ENCODE measurements at places on chromosomes 13 and 19.
A peak's percentile ranks its signal among the peaks of the same experiment; 100 is the strongest.

DNA sequence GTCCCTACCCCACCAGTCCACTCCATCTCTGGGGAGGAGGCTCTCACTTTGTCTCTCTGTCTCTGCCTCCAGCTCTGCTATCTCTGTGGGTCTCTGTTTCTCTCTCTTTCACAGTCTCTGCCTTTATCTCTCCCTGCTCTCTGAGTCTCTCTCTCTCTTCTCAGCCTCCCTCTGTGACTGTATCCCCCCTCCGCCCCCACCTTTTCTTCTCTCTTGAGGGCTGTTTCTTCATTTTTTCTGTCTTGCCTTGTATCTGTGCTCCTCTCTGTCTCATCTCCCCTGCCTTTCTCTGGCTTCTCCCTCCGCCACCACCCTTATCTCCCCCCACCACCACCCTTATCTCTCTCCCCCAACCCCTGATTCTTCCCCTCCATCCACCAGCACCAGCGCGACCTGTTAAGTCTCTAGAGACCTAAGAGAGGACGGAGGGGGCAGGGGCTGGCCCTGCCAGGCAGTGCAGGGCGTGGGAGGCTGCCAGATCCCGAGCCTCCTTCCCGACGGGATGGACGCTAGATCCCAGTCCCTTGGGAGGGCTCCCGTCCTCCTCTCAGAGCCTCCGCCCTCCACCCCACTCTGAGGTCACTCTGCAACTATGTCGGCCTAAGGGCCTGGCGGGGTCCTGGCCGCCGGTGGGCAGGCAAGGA, 1.0 kb downstream of the AXL start:
- DNase-seq = peak; percentile 32

GRCh38 chr19:3970313-3970807, 539 bp downstream of the DAPK3 start:
- peak; percentile 22 for DNase-seq

- DNase-seq = peak; percentile 81
Measured at GRCh38 chr19:5891938-5892771, 11.4 kb downstream of the NDUFA11 start.

GRCh38 chr19:15136234-15136954, 29.2 kb downstream of the SYDE1 start:
- no peak for DNase-seq

- no peak for DNase-seq
Measured at GRCh38 chr13:94181461-94182107, 297.9 kb downstream of the DCT start.

- peak; percentile 61 for DNase-seq
Measured at GRCh38 chr19:47713046-47714021, at the start of gene EHD2. EHD2 (plus strand) TSS chr19:47713422; CDS start chr19:47716613, 3,191 bp downstream.

- no peak for DNase-seq
Measured at GRCh38 chr13:108572782-108573211, 56.6 kb upstream of the MYO16 start.

- no peak for DNase-seq
Measured at GRCh38 chr13:63167699-63168337, 1752.2 kb upstream of the PCDH20 start.

DNA sequence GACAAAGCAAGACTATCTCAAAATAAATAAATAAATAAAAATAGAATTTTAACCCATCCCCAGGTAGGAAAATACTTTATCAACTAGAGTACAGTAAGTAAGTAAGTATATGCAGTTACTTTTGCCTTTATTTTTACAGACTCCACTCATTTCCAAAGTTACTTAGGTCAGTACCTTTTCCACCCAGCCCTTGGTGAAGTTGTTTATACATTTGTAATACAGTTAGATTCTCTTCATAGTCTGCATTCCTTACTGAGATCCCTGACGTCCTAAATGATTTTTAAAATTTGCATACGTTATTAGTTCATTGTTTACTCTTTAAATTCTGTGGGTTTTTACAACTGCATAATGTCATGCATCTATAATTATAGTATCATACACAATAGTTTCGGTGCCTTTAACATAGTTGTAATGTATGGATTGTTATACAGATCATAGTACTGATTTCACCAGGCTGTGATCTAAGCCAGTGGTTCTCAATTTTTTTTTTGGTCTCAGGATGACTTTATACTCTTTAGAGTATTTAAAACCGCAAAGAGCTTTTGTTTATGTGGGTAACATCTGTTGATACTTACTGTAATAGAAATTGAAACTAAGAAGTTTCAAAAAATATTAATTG, 10.4 kb downstream of the SETDB2 start:
- no peak for DNase-seq

- no peak for DNase-seq
Measured at GRCh38 chr19:17035842-17036424, 9.3 kb upstream of the CPAMD8 start.

DNA sequence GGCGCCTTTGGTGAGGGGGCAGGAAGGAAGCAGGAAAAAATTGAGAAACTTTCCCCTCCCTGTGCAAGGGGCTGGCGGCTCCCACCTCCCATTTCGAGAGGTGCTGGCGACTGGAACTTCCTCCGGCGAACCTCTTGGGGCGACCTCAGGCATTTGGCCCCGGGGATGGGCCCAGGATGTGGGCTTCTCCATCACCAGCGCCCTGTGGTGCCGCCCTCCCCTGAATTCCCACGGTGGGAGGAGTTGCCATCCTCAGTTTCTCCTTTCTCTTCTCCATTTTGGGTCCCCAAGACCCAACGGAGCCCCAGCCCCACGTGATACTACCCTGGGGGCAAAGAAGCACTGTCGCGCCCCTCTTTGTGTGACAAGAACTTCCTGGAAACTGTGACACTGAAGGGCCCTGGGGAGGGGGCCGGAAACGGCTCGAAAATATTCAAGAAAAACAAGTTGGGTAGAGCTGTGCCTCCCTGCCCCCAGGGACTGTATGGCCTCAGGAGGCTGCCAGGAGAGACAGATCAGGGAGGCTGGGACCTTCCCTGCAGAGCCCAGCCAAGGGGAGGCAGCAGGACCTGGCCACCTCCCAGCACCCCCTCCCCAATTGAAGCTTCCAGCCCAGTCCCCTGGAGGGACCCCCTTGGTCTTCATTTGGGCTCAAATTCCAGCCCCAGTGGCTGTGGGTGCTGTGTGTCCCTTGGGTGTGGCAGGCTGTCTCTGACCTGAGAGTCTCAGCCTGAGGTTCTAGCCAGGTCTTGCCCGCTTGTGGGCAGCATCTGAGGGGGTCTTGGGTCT, 16.2 kb upstream of the AP1M2 start:
- peak; percentile 33 for DNase-seq

DNA sequence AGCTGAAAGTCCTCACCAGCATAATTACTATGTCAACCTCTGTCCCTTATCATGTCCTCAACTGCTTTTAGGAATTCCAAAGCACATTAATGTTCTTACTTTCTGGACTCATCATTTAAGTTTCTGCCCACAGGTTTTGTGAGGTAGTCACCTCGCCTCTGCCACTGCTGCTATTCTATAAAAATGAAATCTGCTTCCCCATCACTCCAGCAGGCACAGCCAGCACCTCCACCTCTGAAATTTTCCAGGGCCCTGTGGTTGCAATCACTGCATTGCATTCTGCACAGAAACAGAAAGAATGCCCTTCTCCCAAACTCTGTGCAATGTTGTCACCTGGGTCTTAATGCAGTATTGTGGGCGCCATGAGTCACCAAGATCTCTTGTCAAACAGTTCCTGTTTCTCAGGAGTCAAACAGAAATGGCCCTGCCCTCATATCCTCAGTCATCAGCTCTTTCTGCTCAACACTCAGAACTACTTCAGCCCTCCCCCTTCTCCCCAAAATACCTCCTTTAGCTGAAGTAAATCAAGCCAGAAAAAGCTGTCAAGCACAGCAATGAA, 529.2 kb upstream of the NBEA start:
- no peak for DNase-seq

- DNase-seq = no peak
Measured at GRCh38 chr13:113151745-113152690, 6.4 kb upstream of the PROZ start.

DNA sequence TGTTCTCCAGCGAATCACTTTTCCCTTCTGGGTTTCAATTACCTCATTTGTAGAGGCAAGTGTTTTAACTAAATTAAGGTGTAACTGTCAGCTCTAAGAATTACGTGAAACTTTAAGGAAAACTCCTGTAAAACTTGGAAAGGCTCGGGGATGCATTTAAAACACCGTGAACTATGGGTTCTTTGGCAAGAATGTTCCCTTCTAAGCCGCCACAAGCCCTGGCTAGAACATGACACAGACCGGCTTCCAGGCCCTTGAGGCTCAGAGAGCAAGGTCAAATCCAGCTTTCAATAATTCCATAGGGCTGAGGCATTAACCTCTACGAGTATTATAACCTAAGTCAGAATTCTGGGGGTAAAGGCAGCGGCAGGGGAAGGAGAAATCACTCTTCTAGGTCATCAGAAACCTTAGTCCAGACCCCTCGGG, 685 bp downstream of the VWA8 start:
- peak; percentile 9 for DNase-seq

DNA sequence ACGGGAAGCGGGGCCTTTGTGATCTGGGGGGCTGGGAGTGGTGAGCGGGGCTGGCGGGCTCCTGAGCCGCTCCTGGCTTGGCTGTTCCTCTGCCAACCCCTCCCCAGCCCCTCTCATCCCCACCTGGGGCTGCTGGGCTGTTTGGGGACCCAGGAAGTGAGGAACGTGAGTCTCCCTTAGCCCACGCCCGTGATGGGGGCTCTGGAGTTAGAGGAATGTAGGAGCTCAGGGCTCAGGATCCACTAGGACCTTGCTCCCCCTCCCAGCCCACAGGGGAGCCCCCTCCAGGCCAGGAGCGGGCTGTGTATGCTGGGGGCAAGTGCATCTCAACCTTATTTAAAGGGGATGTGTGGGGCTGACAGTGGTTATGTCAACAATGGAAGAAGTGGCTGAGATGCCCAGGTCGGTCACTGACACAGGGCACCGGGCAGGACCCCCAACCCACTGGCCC, 134.1 kb downstream of the URI1 start:
- no peak for DNase-seq

GRCh38 chr13:97951376-97951775, 2.1 kb upstream of the IPO5 start:
- no peak for DNase-seq

GRCh38 chr19:29704562-29705558, 10.2 kb downstream of the C19orf12 start:
- DNase-seq = no peak

- DNase-seq = peak; percentile 24
Measured at GRCh38 chr13:29702912-29703351, 107.4 kb upstream of the SLC7A1 start.

DNA sequence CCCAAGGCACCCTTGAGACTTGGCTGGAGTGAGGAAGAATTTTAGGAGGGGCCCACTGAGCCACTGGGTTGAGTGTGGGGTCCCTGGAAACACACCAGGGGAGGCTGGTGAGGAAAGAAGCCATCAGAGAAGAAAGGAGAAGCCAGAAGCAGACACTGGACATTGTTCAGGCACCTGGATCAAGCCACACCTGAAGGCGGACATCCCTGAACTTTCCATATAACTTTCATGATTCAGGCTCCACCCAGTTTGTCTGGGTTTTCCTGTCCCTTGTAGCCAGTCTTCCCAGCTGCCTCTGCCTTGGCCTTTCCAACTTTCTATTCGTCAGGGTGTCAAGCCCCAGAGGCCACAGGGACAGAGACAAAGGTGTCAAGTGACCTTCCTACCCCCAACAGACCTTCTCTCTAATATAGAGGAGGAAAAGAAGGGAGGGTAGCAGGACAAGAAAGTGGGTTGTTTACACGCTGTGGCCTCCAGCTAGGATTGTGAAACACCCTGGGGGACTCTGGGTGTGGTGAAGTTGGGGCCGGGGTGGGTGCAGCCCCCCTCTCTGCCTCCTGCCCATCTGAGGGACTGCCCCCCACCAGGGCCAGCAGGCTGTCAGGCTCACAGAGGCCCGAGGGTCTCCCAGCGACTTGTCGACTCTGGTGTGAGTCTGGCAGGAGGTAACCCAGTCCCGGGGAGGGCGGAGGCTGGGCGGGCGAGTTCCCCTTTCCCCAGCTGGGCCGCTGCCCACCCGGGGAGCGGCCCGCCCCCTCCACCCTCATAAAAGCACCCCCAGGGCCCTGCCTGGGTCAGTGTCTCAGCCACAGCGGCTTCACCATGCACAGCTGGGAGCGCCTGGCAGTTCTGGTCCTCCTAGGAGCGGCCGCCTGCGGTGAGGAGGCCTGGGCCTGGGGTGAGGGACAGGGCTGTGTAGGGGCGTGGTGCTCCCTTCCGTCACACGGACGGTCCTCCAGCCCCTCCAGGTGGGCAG, at the start of gene CFD:
Gene CFD (plus strand): TSS at position 797 of the 976 bp plus-strand sequence. CDS start 26 bp downstream, at position 823.
- no peak for DNase-seq

- no peak for DNase-seq
Measured at GRCh38 chr19:14166999-14167575, 30.7 kb upstream of the ASF1B start.

DNA sequence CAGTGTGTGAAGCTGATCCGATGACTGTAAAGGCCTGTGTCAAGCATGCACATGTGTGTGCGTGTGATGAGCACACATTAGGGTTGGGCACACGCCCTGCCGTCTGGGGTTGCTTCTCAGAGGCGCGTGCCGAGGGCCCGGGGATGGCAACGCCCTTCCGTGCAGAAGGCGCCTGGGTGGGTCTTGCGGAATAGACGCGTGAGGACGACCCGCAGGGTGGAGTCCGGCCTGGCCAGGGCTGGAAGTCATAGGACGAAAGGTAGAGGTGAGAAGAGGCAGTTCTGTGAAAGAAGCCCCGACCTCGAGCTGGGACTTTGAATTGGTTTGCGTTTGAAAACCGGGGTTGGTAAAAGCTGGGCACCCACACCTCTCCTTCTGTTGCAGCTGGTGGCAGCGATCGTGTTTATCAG, 35.7 kb downstream of the TMEM255B start:
- DNase-seq = no peak

DNA sequence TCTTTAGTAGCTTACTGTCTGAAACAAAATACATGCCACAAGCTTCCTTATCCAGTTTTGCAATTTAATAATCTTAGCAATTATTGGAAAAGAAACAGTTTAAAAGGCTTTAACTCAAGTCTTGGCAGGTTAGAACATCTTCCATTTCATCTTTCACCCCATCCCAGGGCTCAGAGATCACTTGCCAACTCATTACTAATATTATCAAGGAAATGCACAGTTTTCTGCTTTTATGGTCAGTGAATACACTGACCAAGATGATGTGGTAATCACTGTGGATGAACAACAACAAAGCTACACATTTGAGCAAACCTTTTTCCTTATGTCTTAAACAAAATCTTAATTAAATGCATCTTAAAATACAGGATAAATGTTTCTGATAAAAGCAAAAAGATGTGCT, 48.0 kb upstream of the ITM2B start:
- DNase-seq = no peak

DNA sequence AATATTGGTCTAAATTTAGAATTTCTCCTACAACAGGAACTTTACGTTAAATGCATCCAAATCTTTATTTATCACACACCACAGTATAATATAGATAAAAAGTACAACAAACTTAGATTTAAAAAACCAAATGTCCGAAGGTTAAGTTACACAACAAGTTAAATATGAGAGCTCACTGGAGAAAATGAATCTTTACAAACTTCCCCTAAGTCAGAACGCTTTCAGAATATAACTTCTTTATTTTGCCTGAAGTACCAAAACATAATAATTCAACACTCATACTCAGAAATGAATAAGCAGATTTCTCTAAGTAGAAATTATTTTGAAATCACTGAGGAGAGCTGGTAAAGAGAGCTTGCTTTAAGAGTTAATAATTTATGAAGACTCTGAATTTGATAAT, 33.8 kb downstream of the TSC22D1 start:
- no peak for DNase-seq
